ENCODE measurements at places on chromosomes 12 and 14.

GRCh38 chr14:94864387-94865195 is 94.7 kb upstream of the GSC start:
- no peak for DNase-seq

DNA sequence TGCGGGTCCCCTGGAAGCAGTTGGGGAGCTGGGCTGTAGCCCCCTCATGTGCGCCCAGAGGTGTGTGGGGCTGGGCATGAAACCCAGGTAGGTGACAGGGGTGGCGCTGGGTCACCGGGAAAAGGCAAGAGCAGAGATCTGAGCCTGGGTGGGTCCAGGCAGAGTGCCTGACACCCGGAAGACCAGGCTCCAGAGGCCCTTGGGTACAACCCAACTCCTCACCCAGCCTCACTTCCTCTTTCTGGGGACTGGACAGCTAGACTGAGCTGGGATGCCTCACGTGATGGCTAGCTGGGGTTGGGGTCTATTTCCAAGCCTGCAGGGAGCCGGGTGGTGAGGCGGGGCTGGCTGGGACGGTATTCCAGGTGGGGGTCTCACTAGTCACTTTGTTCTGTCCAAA is 16.3 kb upstream of the CYP46A1 start:
- DNase-seq, result no peak

- no peak for DNase-seq
Measured at GRCh38 chr12:98317939-98318899, 197.2 kb upstream of the TMPO start.

DNA sequence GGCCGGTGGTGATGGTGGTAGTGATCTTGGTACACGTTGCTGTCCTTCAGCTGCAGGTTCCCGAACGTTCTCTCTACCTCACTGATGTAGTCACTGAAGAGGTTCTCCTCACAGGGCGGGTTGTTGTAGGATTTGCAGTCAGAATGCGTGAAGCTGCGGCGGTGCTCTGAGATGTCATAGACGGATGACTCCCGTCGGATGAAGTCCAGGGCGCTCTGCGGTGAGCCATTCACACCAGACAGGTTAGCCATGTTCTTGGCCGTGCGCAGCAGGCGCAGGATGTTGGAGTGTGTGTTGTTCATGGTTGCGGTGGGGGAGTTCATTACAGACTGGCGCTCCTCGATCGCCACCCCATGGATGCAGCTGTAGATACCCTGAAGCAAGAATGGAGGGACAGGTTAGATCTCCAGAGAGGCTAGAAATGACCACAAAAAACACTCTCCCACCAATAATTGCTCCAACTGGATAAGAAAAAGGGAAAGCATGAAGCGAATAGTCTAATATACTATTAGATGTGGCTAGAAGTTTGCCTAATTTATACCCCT is 367.8 kb downstream of the EMP1 start:
- no peak for DNase-seq

- DNase-seq, result no peak
Measured at GRCh38 chr12:24679126-24679525, 269.8 kb downstream of the BCAT1 start.

GRCh38 chr12:103731539-103731938 is 109.5 kb downstream of the NT5DC3 start:
- DNase-seq, result no peak

GRCh38 chr14:75495882-75496281 is 26.4 kb upstream of the BATF start:
- DNase-seq, result no peak

GRCh38 chr14:80576401-80576800 is 365.1 kb upstream of the DIO2 start:
- no peak for DNase-seq

DNA sequence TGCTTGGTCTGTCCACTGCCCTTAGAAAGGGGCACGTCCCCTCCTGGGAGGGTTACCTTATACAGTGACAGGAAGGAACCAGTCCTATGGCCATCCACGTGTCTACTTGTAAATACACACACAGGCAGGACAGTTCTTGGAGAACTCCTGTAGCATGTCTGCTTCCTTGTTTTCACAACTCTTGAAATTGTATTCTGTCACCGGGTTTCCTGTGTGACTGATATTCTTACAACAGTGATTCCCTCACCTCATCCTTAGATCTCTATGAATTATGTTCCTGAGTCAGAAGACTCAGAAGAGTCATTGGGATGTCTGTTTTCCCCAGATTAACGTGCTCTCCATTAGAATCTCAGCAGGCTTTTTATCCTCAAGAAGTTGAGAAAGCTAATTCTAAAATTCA is 44.1 kb upstream of the DYNC1H1 start:
- DNase-seq, result no peak

DNA sequence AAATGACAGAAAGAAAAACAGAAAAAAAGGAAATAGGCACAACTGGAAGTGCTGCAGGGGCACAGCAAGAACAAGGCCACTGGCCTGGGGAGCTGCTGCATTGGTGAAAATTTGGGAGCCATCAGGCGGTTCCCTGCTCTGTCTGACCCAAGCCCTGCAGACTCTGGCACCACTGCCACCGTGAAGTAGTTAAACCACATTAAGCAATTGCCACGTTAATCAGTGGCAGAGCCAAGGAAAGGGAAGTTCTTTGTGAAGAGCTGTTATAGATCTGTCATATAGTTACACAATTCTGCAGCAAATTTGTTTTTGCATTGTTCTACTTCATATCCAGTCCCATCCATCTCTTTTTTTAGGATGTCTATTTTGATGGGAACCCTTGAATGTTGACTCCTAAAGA is 915.3 kb downstream of the FSCB start:
- no peak for DNase-seq

GRCh38 chr12:65934480-65935115 is 110.3 kb downstream of the HMGA2 start:
- DNase-seq, result no peak

- no peak for DNase-seq
Measured at GRCh38 chr12:29398495-29398894, 17.5 kb upstream of the ERGIC2 start.

- no peak for DNase-seq
Measured at GRCh38 chr12:103505371-103506236, 9.8 kb upstream of the C12orf42 start.

DNA sequence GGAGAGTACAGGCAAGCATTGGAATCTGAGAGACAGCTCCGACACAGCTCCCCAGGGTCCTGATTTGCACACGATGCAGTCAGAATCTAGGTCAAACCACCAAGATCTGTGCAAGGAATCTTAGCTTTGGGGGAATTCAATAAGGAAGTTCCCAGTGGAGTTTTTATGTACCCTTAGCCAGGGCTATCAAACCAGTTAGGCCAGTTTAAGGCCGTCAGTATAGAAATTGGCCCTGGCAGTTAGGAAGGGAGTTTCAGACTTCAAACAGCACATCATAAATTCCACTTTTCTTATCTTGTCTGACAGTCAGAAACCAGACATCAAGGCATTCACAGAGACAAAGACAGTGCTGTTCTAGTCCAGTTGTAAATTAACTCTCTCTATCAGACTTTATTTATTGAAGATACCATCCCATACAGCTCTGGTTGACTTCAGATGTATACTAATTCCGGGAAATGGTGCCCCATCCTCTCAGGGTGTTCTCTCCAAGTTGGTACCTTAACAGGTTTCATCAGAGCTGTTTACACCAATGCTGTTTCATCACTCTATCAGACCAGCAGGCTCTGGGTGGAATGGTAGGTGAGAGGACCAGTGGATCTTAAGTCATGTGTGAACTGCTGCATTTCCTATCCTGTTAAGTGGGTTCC is 157.5 kb upstream of the ATF7IP start:
- no peak for DNase-seq

- no peak for DNase-seq
Measured at GRCh38 chr14:89409961-89410360, 7.1 kb downstream of the FOXN3 start.

- DNase-seq, result no peak
Measured at GRCh38 chr14:33369972-33370371, 431.3 kb downstream of the NPAS3 start.

- DNase-seq, result no peak
Measured at GRCh38 chr12:65203376-65203775, 34.0 kb downstream of the LEMD3 start.

GRCh38 chr12:116159175-116159574 is 118.3 kb downstream of the MED13L start:
- no peak for DNase-seq

DNA sequence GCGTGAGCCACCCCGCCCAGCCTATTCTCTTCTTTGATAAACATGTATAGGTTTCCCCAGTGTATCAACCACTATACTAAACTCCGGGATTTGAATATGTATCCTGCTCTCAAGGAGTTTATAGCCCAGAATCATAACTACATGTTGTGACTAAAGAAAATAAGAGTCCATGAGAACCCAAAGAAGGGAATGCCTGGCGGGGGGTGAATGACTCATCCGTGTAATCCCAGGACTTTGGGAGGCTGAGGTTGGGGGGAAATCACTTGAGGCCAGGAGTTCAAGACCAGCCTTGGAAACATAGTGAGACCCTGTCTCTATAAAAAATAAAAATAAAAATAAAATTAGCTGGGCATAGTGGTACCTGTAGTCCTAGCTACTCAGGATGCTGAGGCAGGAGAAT is 57.2 kb downstream of the SIX6 start:
- no peak for DNase-seq

DNA sequence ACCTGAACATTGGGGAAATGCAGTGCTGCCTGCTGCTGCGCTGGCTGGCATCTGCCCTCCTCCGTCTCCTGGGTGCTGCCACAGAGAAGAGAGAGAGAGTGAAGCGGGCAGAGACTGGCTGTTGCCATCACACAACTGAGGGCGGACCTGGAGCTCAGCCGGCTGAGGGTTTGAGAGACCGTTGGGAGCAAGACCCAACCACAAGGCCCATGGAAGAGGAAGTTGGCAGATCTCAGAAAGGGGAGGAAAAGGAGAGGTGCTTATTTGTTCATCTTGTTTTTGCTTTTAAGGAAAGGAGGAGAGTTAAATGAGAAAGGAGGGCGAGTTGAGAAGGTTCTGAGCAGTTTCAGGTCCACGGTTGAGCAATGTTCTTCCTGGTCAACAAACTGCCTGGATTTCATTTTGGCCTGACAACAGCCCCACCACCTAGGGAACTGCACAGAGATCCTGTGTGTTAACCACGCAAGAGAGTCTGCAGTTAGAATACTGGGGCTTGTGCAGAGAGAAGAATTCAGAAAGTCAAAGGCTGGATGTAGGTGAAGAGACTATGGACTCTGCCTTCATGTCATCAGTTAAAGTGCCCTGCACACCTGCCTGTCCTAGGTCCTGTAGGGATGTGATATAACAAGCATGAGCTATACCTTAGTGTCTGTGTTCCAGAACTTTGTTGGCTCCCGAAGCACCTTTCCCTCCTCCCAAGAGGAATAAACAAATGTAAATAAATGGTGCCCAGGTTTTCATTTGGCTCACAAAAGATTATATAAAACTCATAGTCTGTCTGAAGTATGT is 124.6 kb downstream of the ETV6 start:
- DNase-seq, result no peak

DNA sequence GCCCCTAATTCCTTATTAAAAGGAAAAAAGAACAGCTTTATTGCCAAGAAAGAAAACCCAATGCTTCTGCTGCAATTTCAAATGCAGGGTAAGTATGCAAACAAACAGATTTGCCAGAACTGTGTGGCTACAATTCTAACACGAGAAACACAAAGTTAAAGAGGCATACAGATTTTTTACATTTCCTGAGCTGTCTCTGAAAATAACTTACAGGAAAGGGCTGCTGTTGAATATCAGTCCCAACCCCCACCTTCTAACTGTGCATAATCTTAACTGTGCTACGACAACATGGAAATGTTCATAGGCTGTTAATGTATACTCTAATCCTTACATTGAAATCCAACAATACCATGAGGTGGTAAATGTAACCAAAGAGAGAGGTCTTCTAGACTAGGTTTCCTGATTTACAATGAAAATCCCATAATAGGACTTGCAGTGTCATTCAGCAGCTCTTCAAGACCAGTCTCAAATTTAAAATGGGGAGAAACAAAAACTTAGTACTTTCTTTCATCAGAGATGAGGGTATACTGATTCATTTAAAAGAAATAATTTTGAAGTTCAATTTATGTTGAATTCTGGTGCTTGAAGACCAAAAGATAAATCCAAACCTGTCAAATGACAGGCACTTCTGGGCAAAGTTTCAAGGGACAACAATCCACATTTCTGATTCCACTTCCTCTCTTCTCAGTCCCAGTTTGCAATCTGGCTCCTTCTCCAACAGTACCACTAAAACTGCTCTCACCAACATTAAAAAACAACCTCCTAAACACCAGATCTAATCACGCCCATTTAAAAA is 14.4 kb downstream of the FGD6 start:
- DNase-seq, result no peak

- no peak for DNase-seq
Measured at GRCh38 chr12:50251619-50252252, 31.6 kb downstream of the LIMA1 start.

- DNase-seq, result no peak
Measured at GRCh38 chr12:29157486-29157946, 8.4 kb downstream of the FAR2 start.

DNA sequence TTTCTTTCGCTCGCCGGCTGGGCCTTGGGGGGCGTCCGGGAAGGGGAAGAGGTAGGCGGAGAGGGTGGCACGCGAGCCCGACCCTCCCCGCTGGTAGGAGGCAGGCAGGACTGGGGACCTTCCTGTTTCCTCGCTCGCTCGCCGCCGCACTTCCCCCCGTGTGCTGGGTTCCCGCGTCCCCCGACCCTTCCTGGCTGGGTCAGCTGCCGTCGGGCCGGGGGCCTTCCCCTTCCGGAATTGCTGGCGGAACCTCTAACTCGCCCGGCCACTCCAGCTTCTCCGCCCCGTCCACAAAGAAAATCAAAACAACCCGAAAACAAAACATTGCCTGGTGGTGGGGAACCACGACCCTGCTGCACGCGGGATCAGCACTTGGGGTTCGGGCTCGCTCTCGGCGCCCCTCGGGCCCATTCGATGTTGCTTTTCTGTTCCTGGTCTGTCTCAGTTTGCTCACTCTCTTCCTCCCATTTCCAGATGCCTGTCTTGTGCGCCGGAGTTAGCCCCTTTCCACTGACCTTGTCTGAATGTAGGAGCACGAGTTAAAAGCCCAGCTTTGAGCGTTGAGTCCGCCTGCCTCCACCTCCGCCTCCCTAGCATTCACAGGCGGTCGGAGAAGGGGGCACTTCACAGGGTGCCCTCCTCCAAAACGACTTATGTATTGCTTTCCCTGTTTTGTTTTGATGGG is 581 bp downstream of the PAPOLA start:
- DNase-seq, result peak; percentile 29

GRCh38 chr12:52254965-52255751 is 19.3 kb upstream of the KRT86 start:
- DNase-seq, result no peak

- DNase-seq, result no peak
Measured at GRCh38 chr12:28216016-28216415, 25.8 kb downstream of the CCDC91 start.

DNA sequence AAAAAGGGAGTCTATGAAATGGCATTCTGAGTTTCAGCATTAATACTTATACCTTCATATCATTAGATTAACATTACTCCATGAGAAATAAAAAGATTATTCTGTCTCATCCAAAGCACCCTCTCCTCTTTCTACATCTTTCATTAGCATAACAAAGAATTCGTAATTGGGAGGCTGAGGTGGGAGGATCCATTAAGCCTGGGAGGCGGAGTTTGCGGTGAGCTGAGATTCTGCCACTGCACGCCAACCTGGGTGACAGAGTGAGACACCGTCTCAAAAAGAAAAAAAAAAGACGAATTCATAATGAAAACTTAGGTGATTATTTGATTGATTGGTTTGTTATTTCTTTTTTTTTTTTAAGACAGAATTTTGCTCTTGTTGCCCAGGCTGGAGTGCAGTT is 1.8 kb upstream of the CDK17 start:
- DNase-seq, result no peak

Measured in activated CD8-positive, alpha-beta memory T cell treated with anti-CD3 and anti-CD28 coated beads, Interleukin-2, amount 50 U/mL, for 4 hours (primary cell).